SW 1271 (cell line): ENCODE measurements at places on chromosomes 3 and 15.

GRCh38 chr15:83904107-83905040 is 250.5 kb downstream of the ADAMTSL3 start:
- DNase-seq, result no peak

- no peak for DNase-seq
Observed at GRCh38 chr3:2823031-2823430, 287.1 kb downstream of the IL5RA start.

GRCh38 chr3:171001957-171002694 is 24.4 kb downstream of the SLC2A2 start:
- no peak for DNase-seq

- DNase-seq, result no peak
Observed at GRCh38 chr3:72538070-72538745, 310.0 kb downstream of the SHQ1 start.

DNA sequence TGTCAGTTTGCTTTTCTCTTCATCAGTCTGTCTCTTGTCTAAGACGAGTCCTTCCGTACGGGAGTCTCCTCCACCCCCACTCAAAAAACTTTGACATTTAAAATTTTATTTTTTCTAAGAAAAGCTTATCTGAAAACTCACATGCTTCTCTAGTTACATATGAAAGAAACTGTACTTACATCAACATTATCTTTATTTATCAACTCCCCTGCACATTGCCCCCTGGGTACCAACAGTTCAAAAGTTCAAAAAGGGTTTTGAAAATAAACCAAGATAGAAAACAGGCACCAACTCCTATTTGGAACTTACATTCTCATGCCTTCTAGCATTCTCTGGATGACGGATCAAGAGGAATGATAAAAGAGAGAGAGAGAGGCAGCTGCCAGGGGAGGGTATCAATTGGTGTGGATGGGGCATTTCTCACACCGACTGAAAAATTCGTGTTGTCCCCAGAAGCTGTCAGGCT is 182.5 kb downstream of the FOXP1 start:
- DNase-seq, result no peak

DNA sequence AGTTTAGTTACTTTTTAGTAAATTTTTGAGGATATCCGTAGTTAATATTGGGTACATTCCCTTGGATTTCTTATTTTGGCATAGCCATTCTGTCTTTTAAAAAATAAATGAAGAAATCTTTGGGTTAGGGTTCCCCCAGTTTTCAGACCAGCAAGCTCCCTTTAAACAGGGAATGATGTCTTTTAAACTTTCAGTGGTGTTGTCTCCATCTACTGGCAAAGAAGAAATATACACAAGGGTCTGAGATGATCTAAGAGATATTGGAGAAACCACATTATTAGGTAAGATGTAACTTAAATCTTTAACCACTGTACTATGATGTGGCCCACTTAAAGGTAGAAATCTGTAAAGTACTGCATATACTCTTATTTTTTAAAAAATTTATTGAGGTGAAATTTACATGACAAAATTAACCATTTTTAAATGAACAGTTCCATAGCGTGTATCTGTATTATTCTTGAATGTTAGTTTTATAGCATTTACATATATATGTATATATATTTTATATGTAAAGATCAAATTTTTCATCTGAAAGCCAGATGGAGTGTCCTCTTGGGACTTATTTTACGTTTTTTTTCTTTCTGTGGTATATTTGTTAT is 35.1 kb upstream of the EIF3J start:
- peak; percentile 40 for DNase-seq

- no peak for DNase-seq
Observed at GRCh38 chr15:62307551-62307950, 142.5 kb upstream of the C2CD4B start.

- no peak for DNase-seq
Observed at GRCh38 chr3:64830681-64831080, 142.9 kb upstream of the ADAMTS9 start.

DNA sequence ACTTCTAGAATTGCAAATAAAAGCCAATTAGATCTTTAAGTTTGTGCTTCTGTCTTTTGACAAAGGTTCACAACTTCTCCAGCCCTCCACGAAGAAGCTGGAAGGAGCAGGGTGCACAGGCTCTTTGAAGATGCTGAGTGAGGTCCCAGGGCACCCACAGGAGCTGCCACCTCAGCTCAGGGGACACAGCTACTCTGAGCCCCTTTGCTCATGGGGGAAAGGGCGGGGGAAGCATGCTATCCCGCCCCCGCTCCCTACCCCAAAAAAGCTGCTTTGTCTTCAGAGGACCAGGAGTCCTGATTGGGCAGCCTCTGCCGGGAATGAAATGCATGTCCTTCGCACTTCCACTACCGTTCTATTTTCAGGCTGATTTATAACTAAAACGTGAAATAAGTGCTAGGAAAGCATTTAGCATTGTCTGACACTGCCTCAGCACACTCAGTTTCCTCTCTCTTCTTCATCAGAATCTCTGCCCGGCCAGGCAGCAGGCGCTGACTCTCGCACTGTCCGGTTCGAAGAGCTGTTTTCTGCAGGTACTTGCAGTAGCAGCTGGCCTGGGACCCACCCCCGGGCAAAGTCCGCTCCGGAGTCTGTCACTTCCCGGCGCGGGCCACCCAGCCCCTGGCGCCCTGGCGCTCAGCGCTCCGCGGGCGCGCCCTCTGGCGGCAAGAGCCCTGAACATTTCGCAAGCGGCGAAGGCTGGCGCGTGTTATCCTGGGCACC is 45.5 kb upstream of the KLHL25 start:
- DNase-seq, result peak; percentile 59

GRCh38 chr15:59208613-59209249 is 2.1 kb downstream of the LDHAL6B start:
- DNase-seq, result no peak

DNA sequence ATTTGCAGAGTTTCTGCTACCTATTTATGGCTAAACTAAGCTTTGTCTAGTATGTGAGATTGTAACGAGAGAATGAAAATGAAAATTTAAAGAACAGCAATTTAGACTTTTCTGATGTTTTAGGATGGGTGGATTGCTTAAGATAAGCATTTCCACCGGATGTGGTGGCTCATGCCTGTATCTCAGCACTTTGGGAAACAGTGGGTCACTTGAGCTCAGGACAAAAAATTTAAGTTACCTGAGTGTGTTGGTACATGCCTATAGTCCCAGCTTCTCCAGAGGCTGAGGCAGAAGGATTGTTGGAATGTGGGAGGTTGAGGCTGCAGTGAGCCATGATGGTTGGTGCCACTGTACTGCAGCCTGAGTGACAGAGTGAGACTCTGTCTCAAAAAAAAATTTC is 3.3 kb downstream of the PPP4R2 start:
- DNase-seq, result no peak

DNA sequence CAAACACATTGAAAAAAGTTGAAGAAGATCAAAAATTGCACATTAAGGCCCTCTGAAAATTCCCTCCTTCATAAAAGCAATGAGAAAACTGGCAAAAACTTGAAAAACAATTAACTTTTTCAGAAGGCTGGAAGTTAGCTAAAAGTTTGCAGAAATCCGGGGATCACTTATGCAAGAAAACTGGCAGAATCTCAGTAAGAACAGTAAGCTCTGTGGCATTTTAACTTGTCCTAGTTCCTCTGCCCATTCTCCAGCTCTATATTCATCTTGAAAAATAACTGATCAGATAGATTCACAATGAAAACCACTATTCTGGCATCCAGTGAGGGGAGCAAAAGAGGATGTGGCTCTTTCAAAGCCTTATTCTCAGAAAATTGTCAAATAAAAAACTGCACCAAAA is 566.8 kb downstream of the NTRK3 start:
- DNase-seq, result no peak

DNA sequence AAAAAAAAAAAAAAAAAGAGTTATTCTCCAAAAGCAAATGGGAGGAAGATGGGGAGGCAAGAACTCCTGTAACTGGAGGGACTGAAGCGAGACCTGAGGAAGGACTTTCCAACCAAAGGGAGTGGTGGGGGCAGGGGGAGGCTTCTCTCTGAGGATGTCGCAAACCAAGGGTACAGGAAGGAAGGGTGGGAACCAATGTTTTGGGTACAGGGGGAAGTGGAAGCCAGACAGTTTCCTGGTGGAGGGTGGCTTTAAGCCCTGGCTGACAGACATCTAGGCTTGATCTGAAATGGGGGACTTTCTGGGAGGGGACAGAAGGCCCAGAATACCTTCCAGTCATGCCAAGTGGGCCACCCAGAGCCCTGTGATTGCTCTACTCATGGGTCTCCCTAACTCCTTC is 27.0 kb downstream of the VIPR1 start:
- no peak for DNase-seq

DNA sequence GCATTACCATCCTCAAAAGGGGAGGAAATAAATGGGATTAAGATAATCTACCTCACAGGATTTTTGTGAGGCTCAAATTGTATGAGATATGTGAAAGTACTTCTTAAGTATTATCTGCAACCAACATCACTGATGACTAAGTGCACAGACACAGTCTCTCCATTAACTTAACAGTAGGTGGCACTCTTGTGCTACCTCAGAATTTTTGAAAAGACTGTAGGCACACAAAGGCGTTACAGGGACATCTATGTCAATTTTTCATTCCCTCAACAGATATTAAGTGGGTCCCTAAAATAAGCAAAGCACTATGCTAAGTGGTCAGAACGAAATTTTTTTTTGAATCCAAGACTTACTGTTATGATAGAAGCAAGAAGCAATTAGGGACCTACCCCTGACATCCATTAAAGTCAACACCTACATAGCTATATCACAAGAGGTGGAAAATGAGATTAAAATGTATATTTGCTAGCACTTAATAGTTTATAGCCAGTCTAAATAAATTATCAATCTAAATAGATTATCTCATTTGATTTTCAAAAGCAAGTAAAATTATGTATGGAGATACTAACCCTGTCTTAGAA is 52.9 kb downstream of the RYK start:
- peak; percentile 43 for DNase-seq

DNA sequence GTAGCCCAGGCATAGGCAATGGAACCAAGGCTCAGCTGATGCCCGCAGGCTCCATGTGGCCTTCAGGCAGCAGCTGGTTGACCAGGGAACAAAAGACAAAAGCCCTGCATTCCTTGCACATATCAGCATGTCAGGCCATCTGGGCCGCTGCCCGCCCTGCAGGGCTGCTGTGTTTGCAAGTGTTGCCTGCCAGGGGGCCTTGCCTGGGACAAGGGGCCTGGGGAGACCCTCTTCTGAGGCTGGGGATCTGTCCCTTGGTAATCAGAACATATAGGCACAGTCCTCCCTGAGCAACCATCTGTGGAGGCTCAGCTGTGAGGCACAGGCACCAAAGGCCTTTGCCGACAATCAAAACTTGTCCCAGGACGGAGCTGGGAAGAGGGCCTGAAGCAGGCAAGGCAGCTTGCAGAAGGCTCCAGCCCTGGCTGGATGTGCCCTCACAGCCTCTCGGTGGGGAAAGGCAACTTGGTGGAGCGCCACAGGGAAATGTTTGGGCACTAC is 138.2 kb downstream of the TPRA1 start:
- no peak for DNase-seq

DNA sequence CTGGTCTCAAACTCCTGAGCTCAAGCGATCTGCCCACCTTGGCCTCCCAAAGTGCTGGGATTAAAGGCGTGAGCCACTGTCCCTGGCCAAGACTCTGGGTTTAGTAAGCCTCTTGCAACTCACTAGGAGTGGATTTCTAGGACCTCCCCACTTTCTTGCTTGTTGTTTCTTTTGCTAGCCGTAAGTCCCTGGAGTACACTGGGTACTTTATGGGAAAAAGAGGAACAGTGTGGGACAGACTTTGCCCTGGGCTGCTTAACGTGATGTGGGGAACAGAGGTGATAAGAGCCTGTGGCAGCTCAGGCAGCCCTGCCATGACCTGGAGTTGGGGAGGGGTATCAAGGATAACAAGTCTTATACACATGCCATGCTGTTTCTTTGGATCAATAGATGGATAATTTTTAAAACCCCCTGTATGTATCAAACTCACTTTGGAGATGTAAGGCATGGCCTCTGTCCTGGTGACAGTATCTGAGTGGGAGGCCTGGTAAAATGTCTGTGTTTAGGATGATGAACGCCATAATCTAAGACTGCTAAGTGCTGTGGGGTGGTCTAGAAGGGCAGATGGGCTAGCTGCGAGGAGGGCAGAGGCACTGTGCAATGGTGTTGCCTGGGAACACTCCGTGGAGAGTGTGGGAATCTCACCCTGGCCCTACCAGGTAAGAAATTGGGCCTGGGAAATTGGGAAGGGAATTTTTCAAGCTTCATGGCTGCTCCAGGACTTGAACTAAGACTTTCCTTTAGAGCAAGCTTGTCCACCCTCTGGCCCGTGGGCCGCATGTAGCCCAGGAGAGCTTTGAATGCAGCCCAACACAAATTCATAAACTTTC is 54.8 kb downstream of the SMAD3 start:
- no peak for DNase-seq

DNA sequence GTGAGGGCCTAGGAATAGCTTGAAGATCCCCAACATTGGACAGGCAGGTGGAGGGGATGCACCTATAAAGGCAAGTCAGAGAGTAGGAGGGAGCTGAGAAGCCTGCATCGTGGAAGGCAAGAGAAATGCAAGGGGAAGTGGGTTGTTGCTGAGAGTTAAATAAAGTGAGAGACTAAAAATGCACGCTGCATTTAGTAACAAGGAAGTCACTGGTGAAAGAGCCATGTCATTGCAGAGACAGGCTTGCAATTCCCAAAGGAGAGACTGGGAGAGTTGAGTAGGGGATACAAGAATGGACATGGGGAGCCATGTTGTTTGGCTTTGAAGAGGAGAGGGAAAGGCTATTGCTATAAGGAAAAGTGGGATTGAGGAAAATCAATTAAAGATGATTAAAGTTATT is 77.0 kb upstream of the HEG1 start:
- no peak for DNase-seq

DNA sequence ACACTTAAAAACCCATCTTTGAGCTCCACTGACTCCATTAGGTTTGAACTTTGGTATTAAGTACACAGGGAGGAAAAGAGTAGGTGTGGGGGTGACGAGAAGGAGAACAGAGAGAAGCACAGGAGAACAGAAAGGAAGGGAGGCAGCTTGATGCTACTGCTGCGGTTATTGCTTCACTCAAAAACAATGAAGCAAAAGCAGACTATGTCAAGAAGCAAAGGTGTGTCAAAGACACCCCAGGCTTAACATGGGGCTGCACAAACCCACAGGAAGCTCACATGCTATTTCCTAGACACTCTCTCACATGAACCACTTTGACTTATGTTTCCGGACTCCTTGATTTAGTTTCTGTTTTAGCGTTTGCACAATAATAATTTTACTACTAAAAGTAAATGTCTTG is 961.0 kb upstream of the CFAP20DC start:
- no peak for DNase-seq

GRCh38 chr15:52019394-52020220 is 588 bp downstream of the MAPK6 start:
- DNase-seq, result peak; percentile 13

DNA sequence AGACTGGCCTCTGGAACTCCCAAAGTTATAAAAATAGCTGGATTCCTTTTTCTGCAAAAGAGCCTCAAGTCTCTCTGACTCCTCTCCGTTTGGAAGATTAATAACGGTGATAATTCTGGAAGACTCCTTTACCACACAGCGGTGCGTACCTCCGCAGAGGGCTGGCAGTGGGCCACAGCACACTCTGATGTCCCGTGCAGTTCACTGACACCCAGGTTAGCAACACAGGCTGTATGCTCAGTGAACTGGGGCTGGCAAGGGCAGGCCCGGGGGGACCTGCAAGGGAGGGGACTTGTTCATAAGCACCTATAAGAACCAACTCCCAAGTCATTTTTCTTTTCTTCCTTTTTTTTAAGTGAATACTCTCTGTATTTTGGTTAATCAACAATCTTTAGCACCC is 120.3 kb upstream of the TJP1 start:
- no peak for DNase-seq
